Stimulated activated naive CD8-positive, alpha-beta T cell treated with anti-CD3 and anti-CD28 coated beads, Interleukin-15, Interleukin-2, amounts not matched to agents 100 U/mL and 50 U/mL, for 24 hours (primary cell): ENCODE measurements at places on chromosomes 1 and 21.

DNA sequence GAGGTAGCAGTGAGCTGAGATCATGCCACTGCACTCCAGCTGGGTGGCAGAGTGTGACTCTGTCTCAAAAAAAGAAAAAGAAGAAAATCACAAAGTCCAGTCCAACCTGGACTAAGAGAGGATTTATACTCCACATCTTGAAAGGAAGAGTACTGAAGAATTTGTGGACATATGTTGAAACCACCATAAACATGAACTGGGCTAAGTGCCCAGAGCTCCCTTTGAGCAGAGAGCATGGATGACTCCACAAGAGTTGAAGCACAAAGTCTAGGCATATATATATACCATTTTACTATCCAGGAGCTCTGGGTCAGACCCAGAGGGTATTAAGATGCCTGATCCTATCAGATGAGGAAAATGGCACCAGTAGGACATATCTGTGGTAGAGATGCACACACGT is 86.6 kb downstream of the OMA1 start:
- no peak for DNase-seq

- no peak for DNase-seq
Observed at GRCh38 chr1:94471271-94471670, 53.1 kb downstream of the ABCD3 start.

DNA sequence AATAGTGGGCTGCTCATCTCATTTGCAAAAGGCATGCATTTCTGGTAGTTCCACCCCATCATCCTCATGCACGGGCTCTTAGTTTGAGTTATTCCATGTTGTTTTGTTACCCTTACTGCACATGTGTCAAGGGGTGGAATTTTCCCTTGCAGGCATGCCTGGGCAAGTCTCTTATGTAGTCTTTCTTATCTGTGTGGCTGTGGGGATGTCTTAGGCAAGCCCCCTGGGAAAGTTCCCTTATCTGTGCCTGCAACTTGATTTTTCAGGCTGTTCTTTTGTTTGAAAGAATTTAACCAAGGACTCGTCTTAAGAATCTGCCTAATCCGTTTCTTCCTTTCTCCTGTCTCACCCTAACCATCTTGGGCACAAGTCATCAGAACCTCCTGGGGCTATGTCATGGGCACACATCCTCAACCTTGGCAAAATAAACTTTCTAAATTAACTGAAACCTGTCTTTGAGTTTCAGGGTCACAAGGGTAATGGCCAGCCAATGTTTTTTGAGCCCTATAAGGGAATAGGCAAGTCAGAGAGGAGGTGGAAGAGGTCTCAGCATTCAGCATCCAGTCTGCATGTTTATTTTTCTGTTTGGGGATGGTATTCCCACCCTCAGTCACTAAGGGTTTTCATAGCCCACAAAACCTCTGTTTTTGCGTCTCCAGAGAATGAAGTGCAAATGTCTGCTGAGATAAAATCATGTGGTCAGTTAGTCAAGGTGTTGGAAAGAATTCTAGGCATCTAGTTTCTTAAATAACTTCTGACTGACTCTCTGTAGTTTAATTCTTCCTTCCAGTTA is 579.7 kb downstream of the PLA2G4A start:
- DNase-seq = no peak

DNA sequence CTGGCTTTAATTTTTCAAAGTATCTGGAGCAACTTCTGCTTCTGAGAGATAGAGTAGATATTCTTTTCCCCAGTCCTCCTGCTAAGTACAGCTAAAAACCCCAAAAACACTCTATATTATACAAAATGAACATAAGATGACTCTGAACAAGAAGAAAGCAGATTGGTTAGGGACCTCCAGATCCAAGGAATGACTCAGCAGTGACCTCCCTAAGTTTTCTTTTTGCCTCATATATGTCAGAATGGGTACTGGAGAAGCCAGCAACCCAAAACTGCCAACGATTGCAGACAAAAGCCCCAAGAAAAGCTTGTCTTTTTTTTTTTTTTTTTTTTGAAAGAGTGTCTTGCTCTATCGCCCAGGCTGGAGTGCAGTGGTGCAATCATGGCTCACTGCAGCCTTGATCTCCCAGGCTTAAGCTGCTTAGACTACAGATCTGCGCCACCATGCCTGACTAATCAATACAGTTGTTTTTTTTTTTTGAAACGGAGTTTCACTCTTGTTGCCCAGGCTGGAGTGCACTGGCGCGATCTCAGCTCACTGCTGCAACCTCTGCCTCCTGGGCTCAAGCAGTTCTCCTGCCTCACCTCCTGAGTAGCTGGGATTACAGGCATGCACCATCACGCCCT is 22.7 kb downstream of the NDUFS5 start:
- no peak for DNase-seq

DNA sequence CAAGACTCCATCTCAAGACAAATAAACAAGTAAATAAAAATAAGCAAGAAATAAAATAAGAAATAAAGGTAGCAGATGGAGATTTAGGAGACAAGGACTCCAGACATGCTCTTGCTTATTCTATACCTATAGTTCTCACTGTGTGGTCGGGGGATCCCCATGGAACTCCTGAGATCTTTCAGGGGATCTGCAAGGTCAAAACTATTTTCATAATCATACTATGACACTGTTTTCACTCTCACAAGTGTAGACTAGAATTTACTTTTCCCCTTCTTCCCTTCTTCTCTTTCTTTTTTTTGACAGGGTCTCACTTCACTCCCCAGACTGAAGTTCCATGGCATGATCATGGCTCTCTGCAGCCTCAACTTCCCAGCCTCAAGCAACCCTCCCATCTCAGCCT is 29.8 kb upstream of the NLRP3 start:
- DNase-seq = no peak

GRCh38 chr1:26858160-26858559 is 4.8 kb upstream of the SFN start:
- DNase-seq = no peak

DNA sequence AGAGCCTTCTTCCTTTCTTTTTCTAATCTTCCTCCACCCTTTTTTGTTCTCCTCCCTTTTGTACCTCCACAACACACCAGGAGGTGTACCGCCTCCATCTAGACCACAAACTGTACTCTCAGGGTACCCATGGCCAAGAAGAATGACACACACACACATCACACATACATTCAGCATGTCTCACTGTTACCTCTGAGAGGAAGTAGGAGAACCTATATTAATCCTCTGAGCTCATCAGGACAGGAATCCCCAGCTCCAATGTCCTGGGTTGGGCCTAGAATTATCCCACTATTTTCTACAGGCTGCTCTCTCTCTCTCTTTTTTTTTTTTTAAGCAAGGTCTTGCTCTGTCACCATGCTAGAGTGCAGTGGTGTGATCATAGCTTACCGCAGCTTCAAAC is 36.7 kb downstream of the ATP2B4 start:
- peak; percentile 33 for DNase-seq

- peak; percentile 9 for DNase-seq
Observed at GRCh38 chr1:64745181-64745985, 508 bp downstream of the RAVER2 start.

GRCh38 chr1:243849421-243850201 is 432 bp downstream of the AKT3 start:
- peak; percentile 70 for DNase-seq

- DNase-seq = no peak
Observed at GRCh38 chr1:244211559-244211944, 160.5 kb downstream of the ZBTB18 start.

DNA sequence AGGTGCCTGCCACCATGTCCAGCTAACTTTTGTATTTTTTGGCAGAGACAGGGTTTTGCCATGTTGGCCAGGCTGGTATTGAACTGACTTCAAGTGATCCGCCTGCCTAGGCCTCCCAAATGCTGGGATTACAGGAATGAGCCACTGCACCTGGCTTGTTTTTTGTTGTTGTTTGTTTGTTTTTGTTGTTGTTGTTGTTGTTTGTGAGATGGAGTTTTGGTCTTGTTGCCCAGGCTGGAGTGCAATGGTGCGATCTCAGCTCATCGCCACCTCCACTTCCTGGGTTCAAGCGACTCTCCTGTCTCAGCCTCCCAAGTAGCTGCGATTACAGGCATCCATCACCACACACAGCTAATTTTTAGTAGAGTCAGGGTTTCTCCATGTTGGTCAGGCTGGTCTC is 7.1 kb upstream of the L1TD1 start:
- DNase-seq = no peak

- no peak for DNase-seq
Observed at GRCh38 chr1:91819038-91819788, 66.7 kb downstream of the TGFBR3 start.

DNA sequence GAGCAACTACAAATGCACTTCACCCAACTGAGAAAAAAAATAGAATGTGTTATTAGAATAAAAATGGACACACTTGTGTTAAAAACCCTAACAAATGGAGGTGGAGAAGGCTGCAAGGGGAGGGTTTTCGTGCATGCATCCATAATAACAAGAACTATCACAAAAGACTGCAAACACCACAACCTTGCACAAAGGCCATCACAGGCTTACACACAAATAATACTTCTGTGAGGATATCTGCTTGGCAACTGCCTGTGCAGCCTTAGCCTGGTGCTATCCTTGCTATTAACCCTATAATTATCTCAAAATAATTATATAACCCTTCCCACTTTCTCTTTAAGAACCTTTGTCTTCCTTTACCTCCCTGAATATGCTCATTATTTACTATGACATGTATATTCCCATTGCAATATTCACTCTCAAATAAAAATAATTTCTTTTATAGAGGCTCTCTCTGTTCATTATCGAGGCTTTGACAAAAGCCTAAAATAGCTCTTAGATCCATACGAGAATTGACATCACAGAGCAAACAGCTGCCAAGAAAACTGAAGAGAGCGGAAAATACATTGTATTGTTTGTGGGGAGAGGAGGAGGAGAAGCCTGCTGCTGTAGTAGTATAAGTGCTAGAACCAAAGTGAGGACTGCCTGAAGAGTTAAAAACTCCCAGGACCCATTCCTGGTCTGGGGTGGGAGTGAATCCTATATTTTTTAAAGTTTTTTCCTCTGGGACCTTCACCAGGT is 1768.7 kb downstream of the BRINP3 start:
- no peak for DNase-seq

DNA sequence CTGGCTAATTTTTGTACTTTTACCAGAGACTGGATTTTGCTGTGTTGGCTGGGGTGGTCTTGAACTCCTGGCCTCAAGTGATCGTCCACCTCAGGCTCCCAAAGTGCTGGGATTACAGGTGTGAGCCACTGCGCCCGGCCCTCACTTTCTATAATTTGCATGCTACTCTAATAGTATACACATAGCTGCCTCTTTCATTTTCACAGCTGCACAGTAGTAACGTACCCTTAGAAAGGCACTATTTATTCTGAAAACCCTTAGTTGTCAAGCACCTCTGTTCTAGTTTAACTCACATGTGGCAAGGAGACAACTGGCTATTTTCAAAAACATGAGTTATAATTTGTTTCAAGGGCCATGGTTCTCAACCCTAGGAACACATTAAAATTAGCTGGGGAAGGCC is 17.2 kb downstream of the TPM3 start:
- DNase-seq = no peak
